ENCODE measurements at places on chromosomes 5 and 9.
A peak's percentile ranks its signal among the peaks of the same experiment; 100 is the strongest.

GRCh38 chr9:130477564-130477963 lies 32.8 kb downstream of the ASS1 start:
- no peak for DNase-seq

- no peak for DNase-seq
These were observed 83.2 kb upstream of the NREP start for GRCh38 chr5:111840036-111840674.

DNA sequence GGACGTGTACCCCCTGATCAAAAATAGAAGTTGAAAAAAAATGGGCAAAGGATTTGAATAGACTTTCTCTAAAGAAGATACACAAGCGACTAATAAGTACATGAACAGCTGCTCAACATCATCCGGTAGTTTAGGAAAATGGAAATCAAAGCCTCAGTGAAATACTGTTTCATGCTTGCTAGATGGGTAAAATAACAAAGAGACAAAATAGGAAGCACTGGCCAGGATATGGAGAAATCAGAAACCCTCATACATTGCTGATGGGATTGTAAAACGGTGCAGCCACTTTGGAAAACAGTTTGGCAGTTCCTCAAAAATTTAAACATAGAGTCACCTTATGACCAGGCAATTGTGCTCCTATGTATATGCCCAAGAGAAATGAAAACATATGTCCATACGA lies 65.0 kb upstream of the SUB1 start:
- no peak for DNase-seq

- DNase-seq = no peak
These were observed 662.0 kb downstream of the PTPRD start for GRCh38 chr9:9950813-9951212.

GRCh38 chr9:93962561-93963440 lies 7.6 kb upstream of the BARX1 start:
- peak; percentile 88 for DNase-seq

- DNase-seq = no peak
These were observed 182.8 kb downstream of the ICE1 start for GRCh38 chr5:5605170-5605764.

GRCh38 chr5:166369346-166369745 lies 1922.1 kb upstream of the WWC1 start:
- no peak for DNase-seq

- DNase-seq = no peak
These were observed 33.9 kb upstream of the ARHGAP26 start for GRCh38 chr5:142736247-142736632.

- no peak for DNase-seq
These were observed 104.7 kb downstream of the DROSHA start for GRCh38 chr5:31427013-31427723.

DNA sequence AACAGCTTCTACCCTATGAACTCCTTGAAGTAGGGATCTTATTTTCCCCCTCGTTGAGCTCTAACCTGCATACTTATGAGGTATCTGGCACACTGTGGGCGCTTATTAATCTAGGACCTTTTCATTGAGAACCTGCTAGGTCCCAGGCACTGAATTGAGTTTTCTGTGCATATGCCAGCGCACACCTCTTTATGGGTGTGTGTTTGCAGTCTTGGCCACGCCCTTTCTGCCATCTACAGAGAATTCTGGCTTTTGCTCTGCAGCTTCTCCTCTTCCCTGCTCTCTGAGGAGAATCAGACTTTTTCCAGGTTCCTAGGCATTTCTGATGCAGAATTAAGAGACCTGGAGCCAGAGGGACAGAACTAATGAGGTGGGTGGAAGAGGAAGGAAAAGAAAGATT lies 25.4 kb upstream of the SSBP2 start:
- no peak for DNase-seq

GRCh38 chr5:41893074-41893851 lies 10.9 kb upstream of the RIMOC1 start:
- DNase-seq = no peak

DNA sequence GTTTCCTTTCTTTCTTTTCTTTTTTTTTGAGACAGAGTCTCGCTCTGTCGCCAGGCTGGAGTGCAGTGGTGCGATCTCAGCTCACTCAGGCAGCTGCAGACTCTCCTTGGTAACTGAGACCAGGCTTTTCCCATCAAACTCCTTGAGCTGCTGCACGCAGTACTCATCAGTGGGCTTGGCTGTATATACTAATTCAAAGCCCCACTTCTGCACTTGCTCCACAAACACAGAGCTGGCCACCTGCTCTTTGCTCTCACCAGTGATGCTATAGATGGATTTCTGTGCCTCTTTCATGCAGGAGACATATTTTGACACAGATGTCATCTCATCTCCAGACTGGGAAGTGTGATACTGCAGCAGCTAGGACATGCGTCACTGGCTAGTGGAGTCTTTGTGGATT lies 252.7 kb downstream of the AP3B1 start:
- no peak for DNase-seq

GRCh38 chr9:7983490-7983889 lies 183.9 kb upstream of the DMAC1 start:
- DNase-seq = no peak

- peak; percentile 25 for DNase-seq
These were observed 142.7 kb downstream of the C5orf15 start for GRCh38 chr5:133825631-133826289.

DNA sequence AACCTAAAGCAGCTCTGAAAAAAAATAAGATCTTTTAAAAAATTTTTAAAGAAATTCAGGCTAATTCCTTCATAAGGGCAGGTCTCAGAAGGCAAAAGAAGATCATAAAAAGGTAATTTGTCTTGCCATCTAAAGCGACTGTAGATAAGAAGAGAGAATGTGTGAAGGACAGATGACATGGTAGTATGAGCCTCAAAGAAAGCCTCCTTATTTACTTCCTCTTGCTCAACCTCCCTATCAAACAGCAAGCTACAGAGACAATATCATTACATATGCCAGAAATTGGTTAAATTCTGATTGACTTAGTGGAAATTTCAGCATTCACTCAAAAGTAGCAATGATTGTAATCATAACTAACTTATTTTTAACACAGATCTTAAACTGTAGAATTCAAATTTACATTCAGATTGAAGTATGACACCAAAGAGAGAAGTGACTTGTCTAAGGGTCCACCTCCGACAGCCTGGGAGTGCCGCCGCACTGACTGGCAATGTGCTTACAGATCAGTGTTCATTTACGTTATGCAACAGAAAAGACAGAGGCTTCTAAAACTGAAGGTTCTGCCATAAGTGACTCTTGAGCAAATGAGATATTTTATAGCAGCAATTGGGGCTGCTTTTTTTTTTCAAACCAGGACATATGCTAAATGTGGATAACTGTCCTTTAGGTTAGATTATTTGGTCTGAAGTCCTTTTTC lies 132.0 kb downstream of the CEMIP2 start:
- no peak for DNase-seq

DNA sequence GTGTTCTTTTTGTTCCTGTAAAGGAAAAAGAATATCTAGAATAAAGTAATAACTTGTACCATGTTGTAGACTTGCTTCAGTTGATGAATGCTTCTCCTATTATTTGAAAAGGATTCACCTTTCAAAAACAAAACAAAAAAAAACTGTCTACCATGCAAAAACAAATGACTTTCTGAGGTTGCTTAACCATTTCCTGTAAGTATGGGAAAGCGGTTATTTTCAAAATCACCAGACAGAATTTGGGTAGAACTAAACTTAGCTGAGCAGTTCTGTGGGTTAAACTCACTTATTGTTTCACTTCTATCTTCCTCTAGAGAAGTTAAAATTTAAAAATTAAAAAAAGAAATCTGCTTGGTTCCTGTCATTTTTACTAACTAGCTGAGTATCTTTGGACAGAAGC lies 25.2 kb downstream of the LNPEP start:
- no peak for DNase-seq

GRCh38 chr5:115766608-115767007 lies 49.9 kb downstream of the CDO1 start:
- DNase-seq = no peak
